SHP77 treated with DMSO at 0.1 percent for 48 hours (cell line): ENCODE measurements at places on chromosomes 7 and 10.

- DNase-seq = no peak
These were observed 22.4 kb upstream of the CRYGN start for GRCh38 chr7:151462306-151462779.

DNA sequence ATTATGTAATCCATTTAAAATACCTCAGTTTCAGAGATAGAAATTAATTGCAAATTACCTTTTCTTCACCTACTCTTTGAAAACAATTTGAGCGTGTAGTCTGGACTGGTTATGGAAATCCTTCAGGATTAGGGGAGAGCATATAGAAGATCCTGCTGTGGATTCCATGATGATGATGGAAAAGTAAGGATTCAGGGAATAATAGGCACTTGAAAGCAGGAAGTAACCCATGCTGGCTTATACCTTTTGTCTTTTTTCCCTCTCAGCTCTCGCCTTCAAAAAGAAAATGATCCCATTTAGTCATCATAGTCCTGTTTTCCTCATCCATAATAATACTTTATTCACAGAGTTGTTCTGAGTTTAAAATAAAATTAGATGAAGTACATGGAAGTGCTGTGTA is 4.4 kb downstream of the HBP1 start:
- no peak for DNase-seq

GRCh38 chr7:133039614-133040013 is 42.3 kb downstream of the CHCHD3 start:
- no peak for DNase-seq

- DNase-seq = no peak
These were observed 53.8 kb downstream of the NCAPG2 start for GRCh38 chr7:158650821-158651225.

DNA sequence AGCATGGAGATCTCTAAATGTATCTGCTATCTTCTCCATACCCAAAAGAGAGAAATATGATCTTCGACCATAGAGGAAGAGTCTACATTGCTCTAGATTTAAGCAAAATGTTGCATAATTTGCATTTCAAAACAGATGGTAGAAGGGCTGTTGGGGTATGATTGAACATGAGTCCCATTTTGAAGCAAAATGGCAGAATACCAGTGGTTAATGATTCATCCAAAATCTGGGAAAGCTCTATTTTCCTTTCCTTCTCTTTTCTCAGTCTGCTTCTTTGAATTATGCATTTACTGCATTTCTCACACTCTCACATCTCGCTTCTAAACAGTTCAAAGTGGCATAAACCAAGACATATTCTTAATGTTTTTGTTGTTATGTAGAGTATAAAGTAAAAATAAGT is 178.5 kb downstream of the MACC1 start:
- DNase-seq = no peak

GRCh38 chr7:105849122-105849855 is 27.1 kb downstream of the ATXN7L1 start:
- DNase-seq = no peak

GRCh38 chr10:27771231-27771630 is 25.6 kb upstream of the MKX start:
- DNase-seq = no peak

GRCh38 chr10:120667276-120667675 is 183.9 kb upstream of the WDR11 start:
- no peak for DNase-seq

DNA sequence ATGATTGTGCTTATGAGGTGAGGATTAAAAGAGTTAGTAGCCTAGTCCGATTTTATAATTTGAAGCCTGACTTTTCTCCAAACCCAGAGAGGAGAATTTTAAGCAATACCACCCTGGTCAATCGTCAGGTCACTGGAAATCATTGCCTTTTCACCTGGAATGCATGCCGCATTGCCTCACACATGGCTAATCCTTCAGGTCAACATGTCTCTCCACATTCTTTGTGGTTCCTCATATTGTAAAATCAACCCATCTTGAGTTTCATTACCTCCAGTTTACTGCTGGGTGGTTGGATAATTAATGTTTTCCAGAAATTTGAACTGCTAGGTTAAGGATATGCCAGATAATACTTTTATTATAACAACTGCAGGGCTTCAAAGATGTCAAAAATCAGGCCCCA is 55.6 kb upstream of the SEMA3E start:
- no peak for DNase-seq

DNA sequence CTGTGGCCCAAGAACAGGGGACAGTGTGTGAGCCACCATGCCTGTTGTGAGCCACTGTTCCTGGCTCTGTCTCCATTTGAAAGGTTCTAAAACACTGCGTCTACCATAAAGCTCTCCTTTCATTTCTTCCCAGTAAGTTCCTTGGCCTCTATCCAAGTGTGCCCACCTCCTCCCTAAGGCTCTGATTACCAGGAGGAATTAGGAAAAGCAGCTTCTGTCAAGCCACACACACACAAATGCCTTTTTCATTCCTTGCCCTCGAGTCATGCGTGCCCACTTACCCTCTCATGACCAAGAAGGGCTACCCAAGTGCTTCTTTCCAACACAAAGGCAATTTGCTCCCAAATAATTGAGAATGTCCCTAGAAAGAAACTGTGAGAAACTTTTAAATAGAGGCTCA is 70.8 kb upstream of the PARD3 start:
- no peak for DNase-seq

- no peak for DNase-seq
These were observed 411.3 kb upstream of the SEMA3C start for GRCh38 chr7:81330108-81330507.

- DNase-seq = no peak
These were observed 500.2 kb upstream of the GALNT17 start for GRCh38 chr7:70631718-70632117.

DNA sequence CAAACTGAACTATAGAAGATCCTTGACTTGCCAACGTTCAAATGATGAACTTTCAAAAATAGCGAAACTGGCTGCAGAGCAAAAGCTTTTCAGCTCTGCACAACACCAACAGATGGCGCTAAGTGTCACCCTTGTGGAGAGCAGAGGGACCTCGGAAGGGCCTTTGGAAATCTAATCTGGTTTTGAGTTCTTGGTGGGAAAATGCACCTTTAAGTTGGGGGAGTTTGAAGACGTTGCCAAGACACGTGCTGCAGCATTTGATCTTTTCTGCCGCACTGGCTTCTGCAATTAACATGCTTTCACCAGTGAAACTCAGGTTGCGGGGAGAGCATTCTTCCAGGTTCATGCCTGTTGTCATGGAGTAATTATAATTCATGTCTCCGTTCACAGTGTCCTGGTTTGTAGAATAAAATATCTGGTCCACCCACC is 26.3 kb upstream of the WDR11 start:
- no peak for DNase-seq

DNA sequence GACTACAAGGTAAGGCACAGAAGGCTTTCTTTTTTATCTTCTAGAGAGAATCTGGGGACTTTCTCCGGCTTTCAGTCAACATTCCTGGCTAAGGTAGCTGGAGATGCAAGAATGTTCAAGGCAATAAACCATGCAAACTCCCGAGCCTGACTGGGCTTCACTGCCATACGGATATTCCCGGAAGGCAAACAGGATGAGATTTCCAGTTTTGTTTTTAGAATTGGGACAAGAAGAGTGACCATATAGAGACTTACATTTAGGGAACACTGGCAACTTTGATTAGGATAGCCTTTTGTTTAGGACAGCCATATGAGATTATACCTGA is 269 bp downstream of the CALD1 start:
- no peak for DNase-seq
